ENCODE measurements at places on chromosomes 2 and 18.

- DNase-seq: no peak
Measured at GRCh38 chr2:196219671-196220070, 48.3 kb upstream of the STK17B start.

DNA sequence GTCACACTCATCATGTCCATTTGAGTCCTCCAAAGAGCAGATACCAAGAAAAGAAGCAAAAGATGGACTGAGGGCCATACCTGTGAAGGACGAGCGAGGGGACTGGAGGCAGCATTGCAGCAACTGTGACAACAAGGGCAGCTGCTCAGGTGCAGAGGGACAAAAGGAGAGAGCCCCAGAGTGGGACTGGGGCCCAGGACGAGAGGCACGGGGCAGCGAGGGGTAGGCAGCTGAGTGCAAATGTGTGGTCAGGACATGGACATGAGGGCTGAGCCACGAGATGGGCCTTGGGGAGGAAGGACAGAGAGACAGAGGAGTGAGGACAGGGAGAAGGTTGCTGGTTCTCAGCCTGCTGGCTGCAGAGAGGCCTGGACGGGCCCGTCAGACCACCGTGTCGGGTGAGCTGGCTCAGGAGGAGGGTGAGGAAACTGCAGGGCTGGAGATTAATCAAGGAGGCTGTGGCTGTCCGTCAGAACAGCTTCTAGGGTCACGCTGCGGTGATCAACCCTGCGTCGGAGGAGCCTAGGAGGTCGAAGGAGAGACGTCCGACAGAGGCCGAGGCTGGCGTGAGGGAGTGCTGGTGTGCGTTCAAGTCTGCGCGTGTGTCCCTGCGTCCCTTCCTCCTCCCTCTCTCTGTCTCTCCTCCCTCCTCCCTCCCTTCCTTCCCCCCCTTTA lies 206.8 kb upstream of the HDAC4 start:
- DNase-seq: no peak

- DNase-seq: no peak
Measured at GRCh38 chr18:73199151-73199550, 331.4 kb upstream of the NETO1 start.

DNA sequence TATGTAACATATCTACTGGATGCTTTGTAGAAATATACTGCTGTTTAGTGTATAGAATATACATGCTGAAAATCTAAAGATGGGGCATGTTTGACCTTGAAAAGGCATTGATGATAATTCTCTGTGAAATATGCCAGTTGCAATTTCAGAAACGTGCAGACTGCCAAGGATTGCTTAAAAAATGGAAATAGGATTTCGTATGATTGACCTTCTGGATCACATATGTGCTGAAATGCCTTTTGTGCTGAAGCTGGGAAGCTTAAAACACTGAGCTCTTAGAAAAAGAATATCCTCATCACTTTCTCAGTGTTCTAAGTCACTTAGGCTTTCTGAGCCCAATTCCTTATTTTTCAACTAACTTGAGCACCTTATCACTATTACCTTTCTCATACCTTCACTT lies 14.3 kb downstream of the NYAP2 start:
- no peak for DNase-seq

DNA sequence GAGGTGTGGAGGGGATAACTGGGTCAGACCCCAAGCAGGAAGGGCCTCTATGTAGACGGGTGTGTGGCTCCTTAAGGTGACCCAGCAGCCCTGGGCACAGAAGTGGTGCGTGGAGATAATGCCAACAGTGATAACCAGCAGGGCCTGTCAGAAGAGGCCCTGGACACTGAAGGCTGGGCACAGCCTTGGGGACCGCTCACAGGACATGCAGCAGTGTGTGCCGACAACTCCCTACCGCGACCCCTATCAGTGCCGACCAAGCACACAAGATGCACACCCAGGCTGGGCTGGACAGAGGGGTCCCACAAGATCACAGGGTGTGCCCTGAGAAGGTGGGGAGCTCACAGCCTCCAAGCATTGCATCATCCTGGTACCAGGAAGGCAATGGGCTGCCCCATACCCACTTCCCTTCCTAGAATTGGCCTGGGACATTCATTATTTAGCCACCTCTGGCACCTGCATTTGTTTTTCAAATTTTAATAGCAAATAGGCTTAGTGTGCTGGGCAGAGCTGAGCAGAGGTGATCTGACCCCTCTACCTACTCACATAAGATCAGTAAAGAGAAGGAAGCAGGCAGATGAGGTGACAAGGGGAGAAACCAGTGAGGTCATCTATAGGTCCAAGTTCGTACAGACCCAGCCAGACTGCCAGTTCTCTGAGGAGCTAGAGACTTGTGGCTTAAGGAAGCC lies 55.2 kb downstream of the BCL11A start:
- no peak for DNase-seq

- DNase-seq: no peak
Measured at GRCh38 chr18:43442571-43442970, 165.3 kb upstream of the SYT4 start.

- DNase-seq: no peak
Measured at GRCh38 chr2:118671701-118672454, 175.6 kb downstream of the EN1 start.

DNA sequence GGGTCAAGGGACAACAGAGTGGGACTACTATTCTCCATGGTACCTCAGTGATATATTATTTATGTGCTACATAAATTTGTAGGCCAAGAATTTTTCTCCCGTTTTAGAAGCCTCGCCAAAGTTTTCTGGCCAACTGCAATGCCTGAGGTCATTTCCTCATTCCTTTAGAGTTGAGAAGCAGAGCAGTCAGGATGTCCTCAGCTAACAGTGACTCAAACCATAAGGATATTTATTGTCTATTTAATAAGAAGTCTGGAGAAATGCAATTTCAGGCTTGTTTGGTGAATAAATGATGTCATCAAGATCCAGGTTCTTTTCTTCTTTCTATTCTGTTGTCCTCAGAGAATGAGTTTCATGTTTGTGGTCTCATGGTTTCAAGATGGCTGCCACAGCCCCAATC lies 91.0 kb downstream of the ADCYAP1 start:
- no peak for DNase-seq

- no peak for DNase-seq
Measured at GRCh38 chr2:69335311-69335710, 51.7 kb downstream of the GFPT1 start.

DNA sequence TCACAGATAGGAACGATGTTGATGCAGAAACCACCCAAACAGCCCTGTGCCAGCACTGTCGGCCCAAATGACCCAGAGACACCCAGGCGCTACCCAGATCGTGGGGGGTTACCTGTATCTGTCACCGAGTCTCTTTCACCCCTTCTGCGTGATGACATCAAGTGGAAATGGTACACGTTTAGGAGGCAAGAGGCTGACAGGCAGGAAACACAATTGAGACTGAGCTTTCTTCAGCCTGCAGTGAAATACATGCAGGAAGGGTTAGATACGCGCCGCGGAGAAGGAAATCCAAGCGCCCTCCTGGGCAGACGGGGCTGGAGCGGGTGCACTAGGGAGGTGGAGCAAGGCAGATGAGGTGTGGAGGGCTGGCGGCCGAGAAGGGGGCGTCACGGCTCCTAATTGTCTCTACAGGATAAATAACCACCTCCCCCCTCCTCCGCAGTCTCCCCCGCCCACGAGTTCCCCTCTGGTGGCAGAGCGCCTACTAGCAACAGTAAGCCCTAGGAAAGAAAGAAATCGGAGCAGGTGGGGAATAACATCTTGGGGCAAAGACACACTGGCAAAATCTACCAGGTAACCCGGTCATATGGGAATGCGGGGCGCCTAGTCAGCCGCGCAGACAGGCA lies at the start of gene RNF152:
Gene RNF152 (minus strand): TSS at position 325 of the 626 bp plus-strand sequence. CDS start 76,544 bp downstream, outside the sequence.
- DNase-seq: peak; percentile 10

DNA sequence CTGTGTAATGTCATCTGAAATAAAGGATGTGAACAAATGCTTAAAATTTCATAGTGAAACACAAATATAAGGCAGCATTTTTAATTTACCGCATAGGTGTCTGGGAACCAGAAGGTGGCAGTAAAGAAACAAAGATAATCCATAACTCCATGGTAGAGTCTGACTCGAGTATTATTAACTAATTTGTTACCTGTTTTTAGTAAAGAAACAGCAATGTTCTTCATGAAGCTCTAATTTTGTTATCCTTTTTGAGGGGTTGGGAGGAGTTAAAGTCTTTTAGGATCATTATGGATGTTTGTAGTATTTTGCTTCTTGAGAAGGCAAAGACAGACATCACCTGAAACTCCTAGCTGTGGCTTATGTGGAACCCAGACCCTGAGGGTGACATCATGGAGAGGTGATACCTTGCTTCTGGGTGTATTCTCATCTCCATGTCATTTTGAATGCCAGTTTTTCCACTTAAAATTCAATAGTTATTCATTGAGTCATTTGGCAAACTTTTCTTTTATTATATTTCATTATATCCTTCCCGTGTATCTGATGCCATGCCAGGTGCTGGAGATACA lies 286.2 kb upstream of the EPAS1 start:
- no peak for DNase-seq

DNA sequence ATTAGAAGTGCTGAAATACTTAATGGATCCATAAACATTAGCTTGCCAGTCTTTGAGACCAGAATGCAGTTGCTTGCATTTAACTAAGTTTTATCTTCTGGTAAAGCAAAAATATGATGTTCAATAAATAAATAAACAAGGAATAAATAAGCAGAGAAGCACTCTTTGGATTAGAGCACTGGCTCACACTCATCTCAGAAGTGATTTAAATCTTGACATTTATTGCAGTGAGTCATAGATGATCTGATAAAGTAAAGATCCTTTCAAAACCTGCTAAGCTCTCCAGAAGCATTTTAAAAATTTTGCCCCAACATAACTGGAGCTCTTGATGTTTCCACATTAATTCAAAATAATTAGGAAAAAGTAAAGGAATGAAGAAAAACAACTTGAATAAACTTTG lies 66.8 kb downstream of the KYNU start:
- DNase-seq: no peak

GRCh38 chr2:238873381-238873801 lies 25.5 kb downstream of the TWIST2 start:
- no peak for DNase-seq

DNA sequence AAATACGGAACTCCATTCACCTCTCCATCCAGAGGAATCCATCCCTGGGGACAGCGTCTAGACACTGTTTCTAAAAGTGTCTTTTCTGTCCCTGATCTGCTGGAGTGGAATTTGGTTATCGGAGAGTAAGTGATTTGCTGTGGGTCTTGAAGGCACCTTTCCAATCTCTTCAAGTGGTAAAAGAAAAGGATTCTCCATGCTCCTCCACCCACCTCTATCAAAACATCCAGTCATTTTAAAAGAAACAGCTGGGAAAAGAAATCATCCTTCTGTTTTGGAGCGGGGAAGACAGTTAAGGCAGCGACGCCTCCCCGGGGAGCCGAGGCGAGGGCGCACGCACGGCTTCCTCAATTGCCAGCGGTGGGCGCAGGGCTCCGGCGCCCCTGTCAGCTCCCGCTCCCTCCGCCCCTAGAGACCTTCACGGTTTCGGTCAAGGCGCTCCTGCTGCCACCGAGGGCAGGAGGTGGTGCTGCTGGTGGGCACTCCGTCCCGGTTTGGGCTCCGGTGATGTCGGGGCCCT lies 547 bp downstream of the SLC35F5 start:
- DNase-seq: peak; percentile 45

DNA sequence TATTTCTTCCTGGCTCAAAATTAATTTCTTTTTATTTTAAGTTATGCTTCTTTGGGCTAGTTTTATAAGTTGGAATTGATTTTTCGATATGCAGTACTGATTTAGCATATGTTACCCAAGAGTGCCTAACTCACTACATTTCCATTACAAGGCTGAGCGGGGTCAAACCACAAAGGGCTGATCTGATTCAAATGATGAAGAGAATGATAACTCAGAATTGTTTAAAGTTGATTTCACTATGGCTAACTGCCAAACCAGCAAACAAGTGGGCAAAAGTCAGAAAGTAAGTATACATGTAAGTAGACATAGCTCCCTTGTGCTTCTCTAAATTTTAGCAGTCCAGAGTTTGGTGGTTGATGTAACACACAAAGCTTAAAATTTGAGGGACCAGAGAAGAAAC lies 35.6 kb downstream of the RAD51AP2 start:
- DNase-seq: no peak

- no peak for DNase-seq
Measured at GRCh38 chr2:58732999-58733398, 491.9 kb upstream of the FANCL start.

- DNase-seq: no peak
Measured at GRCh38 chr2:62663411-62663810, 42.1 kb upstream of the EHBP1 start.

All from stimulated activated CD4-positive, alpha-beta T cell treated with anti-CD3 and anti-CD28 coated beads, Interleukin-4, amount 100 ng/mL, for 24 hours (primary cell).